ENCODE measurements at places on chromosomes 7 and 10.

- no peak for DNase-seq
These were observed 66.1 kb downstream of the LRGUK start for GRCh38 chr7:134193240-134193639.

DNA sequence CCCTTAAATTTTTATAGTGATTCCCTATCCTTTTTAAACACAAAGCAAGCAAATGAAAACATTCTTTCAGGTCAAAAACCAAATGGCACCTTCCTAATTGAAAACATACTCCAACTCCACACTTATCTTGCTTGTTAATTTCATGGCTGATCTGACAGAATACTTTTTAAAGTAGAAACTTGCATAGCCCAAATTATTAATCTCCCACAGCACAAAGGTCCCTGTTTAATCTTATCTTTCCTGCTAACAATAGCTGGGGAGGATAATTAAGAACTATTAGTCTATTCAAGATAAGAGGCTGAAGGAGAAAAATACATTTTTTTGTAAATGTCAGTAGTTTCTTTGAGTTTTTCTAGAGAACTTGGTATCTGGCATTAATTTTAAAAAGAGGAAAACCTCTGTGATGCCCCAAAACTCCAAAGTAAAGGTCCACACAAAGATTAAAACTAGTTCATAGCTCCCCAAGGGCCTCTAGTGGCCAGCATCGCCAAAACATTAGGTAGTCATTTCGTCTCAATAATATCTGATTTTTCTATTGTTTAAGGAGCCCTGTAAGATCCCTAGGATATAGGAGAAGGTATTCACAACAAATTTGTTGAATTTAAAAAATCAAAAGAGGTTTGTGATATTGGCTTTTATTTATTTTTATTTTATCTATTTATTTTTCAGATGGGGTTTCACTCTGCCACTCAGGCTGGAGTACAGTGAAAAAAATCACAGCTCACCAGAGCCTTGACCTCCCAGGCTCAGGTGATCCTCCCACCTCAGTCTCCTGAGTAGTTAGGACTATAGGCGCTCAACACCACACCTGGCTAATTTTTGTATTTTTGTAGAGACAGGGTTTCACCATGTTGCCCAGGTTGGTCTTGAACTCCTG lies 14.7 kb downstream of the CDNF start:
- DNase-seq = no peak

DNA sequence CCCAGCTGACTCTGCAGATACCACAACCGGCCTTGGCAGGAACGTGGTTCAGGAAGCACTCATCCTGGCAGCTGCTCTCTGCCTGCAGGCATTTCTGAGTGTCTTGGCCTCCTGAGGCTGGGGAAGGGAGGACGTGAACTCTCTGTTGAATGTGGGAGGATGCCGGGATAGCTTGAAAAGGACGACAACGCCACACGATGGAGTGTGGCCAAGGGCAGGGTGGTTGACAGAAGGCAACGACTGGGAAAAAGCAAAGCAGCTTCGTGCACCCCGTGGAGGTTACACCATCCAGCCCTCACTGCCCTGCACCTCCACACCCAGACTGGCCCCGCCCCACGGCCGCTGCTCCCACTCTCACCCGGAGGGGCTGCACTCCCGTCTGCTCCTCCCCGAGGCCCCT lies 466.1 kb upstream of the FOXK1 start:
- DNase-seq = no peak

- no peak for DNase-seq
These were observed 53.7 kb upstream of the KLF6 start for GRCh38 chr10:3838460-3839437.

DNA sequence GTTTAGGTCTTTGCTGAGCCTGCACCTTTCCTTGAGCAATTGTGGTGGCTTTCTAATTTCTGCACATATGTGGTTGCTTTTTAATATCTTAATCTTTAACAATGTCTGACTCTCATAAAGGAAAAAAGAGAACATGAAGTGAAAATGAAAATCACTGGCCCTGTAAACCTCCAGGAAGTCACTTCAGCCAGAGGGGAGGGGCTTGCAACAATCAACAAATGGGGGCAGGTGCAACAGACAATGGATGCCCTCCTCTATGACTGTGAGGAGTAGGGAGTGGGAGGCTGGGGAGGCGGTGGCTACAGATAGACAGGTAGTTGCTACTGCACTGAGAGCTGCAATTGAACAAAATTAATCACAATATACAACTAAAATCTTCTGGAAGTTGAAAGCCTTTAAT lies 1377.4 kb downstream of the XPNPEP1 start:
- DNase-seq = no peak

DNA sequence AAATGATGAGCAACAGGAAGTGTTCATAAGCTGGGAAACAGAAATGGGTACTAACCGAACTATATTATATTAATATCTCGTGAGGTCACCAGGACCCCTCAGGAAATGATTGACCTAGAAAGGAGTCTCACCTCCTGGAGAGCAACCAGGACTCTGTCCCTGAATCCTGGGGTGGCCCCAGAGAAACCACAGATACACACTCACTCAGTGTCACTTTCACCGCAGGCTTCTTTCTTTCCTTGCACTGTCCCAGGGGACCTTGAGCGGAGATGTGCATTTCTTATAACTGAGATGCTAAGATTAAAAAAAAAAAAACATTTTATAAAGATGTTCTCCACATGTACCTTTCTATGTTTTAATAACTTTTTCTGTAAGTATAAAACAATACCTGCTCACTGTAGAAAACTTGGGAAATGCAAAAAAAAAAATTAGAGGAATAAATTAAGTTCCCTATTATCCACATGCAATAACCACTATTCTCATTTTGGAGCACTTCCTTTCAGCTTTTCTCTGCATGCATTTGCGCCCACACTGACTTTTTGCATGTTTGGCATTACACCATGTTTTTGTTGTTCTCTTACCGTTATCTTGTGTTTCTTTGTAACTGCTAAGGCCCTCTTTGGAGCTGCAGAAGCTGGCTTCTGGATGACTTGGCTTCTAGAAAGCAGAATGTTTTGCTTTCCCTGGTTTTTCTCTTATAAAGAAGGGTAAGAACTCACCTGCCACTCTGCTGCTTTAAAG lies 15.0 kb downstream of the NOD1 start:
- no peak for DNase-seq

DNA sequence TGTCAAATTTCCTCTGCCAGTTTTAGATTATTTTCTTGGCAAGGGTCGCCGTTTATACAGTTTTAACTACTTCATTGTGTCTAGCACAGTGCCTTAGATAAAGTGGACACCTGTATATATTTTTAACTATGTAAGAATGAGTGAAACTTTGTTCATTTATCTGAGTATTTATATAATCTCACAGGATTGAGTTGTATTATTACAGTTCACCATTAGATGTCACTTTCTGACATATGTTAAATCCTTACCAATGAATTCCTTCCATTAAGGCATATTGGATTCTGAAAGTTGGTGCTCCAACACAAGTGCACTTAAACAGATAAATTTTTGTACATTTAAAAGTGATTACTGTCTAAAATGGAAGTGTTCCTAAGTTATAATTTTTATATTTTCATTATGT lies 43.0 kb downstream of the ZMYND11 start:
- no peak for DNase-seq

DNA sequence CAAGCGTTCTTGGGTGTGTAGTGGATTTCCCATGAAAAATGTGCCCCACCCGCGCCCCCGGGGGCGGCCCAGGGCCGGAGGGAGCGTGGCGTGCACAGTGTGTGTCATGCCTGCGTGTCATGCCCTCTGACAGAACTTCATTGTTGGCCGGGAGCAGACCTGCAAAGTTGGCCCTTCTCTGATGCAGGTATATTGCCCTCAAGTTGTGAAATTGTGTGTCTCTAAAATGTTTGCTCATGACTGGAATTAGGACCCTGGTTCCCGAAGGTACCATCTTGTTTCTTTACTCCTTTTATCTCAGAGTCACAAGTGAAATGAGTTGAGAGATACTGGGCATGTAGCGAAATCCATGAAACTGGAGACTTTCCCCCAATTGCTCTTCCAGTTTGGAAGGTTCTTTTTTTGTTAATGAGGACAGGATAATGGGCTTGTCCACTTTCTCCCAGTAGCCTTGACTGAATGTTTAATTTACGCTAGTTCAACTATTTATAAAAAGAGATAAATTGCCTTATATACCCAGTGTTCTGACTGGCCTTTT lies 26.2 kb downstream of the ADK start:
- no peak for DNase-seq

DNA sequence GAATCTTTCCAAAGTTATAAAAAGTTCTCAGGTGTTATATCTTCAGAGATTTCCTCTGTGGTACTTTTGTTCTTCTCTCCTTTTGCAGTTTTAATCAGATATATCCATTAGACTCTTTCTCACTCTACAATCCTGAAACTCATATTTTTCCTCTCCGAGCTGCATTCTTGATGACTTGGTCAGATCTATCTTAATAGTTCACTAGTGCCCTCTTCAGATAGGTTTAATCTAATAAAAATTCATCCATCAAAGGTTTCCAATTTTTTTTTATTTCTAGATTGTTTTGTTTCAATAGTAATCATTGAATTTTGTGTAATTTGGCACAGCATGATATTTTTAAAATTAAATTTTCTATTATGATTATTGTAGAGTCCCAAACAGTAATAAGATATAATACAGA lies 21.8 kb upstream of the DGKB start:
- DNase-seq = no peak

DNA sequence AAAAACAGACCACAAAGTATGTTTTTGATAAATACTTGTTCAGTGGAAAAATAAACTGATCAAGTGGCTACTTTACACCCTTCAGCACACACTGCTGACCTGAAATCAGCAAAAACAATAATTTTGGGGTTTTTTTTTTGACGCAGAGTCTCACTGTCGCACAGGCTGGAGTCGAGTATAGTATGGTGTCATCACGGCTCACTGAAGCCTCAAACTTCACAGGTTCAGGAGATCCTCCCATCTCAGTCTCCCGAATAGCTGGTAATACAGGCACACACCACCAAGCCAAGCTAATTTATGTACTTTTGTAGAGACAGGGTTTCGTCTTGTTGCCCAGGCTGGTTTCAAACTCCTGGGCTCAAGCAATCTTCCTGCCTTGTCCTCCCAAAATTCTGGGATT lies 30.6 kb downstream of the TARP start:
- no peak for DNase-seq

- DNase-seq = no peak
These were observed 67.4 kb downstream of the ZNF438 start for GRCh38 chr10:30963992-30964930.

- DNase-seq = no peak
These were observed 295.4 kb downstream of the GRID1 start for GRCh38 chr10:86071145-86071544.

DNA sequence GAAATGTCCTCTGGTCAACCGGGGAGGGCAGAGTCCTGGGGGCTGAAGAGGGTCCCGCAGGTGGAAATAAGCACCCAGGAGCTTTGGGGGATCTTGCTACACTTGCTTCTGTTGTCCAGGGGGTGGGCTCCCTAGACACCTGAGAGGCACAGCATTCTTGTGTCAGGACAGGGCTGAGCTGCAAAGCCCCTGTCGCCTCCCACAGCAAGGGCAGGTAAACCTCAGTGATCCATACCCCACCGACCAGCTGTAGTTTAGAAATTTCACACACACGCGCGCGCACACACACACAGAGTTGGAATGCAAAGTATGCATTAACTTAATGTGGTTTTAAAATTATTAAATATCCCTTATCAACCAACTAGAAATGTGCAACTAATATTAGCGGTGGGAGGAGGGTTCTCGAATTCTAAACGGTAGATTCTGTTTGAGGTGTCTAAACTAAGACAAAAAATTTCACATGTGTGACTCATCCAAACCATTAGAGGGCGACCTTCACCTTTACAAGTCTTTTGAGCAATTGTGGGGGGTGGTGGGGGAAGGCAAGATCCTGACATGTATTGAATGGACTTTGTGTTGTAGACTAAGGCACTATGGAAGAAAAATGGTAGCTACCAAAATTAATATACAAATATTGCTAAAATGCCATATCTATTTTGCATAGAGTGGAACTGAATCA lies 34.3 kb upstream of the PTF1A start:
- no peak for DNase-seq

DNA sequence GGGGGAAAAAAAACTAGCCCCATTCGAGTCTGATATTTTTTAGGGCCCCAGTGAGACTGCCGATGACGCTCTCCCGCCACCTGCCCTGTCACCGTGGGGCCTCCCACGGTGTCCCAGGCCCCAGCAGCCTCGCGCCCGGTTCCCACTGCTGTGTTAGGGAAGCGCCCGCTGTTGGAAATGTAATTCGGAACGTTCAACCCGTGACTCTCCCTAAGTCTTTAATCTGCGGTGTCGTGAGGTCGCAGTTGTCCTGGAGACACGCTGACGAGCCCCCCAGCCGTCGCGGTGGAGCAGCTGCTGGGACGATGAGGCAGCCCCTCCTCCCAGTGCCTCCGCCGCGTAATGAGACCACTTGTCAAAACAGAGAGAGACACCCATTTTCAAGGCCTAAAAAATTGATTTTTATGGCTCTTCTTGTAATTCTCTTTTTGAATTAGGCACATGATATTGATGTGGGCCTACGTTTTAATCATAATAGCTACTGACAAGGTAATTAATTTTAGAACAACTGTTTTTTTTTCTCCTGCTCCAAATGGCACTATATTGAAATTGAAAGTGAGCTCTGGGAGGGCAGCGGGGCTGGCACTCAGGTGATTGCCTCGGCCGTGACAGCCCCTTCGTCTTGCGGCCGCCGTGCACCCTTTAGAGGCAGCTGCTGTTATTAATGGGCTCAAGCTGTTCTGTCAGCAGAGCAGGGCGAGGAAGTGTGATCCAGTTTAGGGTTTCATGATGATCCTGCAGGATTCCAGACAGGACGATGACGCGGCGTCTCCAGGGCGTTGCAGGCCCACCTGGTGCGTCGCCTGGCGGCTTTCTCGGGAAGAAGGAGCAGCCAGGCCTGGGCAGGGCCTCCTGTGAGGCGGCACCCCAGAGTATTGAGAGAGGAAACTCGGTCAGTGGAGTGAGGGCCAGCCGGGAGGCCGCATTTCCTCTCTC lies 63.3 kb downstream of the NKX6-2 start:
- no peak for DNase-seq

- DNase-seq = no peak
These were observed 229.5 kb downstream of the CNTNAP2 start for GRCh38 chr7:146346096-146346495.

DNA sequence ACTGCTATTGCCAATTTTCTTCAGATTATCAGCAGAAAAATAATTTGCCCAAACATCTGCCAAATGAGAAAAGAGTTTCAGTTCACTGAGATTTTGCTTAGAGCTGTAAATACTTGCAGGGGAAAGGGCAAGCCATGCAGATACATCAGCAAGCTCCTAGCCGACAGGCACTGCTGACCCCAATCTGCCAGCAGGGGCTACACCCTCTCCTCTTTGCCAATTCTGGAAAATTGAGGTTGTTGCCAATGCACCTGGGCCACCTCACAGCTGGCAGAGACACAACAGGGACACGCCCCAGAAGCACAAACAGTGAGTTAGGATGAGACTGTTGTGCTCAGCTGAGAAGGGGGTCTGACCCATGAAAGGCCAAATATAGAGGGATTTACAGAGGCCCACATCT lies 129.5 kb upstream of the MYO3A start:
- no peak for DNase-seq

- DNase-seq = no peak
These were observed 75.1 kb downstream of the HGF start for GRCh38 chr7:81694711-81695110.

DNA sequence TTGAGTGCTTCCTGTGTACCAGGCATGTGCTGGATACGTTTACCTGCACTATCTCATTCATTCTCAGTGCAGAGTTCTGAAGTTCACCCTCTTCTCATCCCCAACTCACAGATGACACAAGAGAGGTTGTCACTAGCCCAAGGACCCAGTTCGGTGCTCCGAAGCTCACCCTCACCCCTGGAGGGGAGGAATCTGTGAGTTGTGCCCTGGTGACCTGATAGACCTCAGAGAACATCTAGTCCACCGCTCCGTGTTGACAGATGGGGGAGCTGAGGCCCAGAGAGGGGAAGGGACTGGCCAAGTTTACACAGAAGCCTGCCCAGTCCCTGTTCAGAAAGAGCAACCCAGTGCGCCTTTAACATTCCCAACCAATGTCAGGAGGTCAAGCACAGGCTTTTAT lies 44.8 kb upstream of the EMX2 start:
- DNase-seq = no peak

Measured in stimulated activated CD8-positive, alpha-beta memory T cell treated with anti-CD3 and anti-CD28 coated beads, Interleukin-4, amount 100 ng/mL, for 1 hour (primary cell).